ENCODE measurements at places on chromosomes 4 and X. TPM values are rescaled to one million over a fixed set of nuclear protein-coding genes. Genes with fewer than 3 reads are reported as not detected.

DNA sequence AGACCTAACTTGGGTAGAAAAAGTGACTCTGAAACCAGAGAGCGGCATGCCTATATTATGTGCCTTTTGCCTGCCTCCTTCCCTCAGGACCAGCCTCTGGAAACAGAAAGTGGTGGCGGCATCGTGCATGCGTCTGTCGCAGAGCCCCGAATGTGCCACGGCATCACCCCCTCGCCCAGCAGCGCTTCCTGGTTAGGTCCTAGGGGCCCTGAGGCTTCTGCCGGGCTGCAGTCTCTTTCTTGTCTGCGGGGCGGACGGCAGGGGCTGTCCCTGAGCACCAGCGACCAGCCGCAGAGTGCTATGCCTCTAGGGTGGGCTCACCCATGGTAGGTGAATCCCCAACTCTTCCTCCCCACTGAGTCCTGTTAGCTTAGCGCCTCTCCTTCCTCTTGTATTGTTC is 68.7 kb downstream of the VSIG4 start:
- DNase-seq = no peak

GRCh38 chrX:136165406-136165805 is 18.1 kb downstream of the FHL1 start:
- no peak for DNase-seq

- DNase-seq = no peak
Observed at GRCh38 chr4:13957871-13958270, 330.3 kb upstream of the BOD1L1 start.

The ASB5 gene
- not detected for total RNA-seq

The CPLX1 gene
- 3.5 TPM for total RNA-seq

DNA sequence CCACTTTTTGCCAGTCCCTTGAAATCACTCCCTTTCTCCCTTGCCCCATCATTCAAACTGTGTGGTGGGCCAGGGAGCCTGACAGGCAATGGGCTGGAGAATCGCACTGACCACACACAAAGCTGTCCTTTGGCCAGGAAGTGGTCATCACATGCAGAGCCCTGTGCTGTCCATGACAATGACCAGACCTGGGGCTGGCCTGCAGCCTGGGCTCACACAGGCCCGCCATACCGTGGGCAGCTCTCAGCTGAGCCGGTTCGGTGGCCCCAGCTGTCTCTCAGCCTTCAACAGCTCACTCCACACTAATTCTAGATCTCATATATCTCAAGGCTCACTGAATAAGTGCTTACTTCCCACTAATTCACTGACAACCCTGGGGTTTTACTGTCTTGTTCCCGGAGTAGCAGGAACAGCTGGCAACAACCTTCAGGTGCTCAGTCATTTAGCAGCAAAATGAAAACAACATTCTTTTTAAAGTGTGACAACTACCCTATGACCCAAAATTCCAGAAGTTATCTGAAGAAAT is 48.0 kb downstream of the USP46 start:
- no peak for DNase-seq

- DNase-seq = no peak
Observed at GRCh38 chrX:13721819-13722519, 12.5 kb downstream of the TRAPPC2 start.

DNA sequence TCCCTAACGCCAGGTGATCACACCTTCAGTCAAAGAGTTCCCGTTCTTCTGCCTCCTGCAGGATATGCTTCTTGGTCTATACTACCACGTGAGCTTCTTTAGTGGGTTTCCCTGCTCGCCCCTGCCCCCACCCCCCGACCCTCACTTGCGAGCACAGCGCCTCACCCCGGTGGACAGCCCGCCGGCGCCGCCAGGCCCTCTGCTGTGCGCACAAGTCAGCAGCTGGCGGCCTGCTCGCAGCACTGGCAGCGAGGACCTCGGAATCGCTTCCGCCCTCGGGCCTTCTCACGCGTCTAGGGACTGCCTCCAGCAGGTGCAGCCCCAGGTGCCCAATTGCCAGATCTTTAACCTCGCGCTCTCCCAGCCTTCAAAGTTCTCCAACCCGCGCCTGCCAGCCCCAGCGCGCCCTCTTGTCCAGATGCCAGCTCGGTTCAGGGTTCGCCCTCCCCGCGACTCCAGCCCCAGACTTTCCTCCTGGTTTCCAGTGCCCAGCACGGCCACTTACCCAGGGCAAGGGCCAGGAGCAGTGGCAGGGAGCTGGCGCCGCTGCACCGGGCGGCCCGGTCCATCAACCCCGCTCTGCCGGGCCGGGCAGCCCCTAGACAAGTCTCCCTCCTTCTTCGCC is 454 bp downstream of the BTC start:
- DNase-seq = peak; percentile 59

- no peak for DNase-seq
Observed at GRCh38 chr4:119623025-119623424, 5.6 kb downstream of the PDE5A start.

- DNase-seq = peak; percentile 84
Observed at GRCh38 chr4:187478292-187479140, 517.1 kb upstream of the ZFP42 start.

GRCh38 chrX:152528193-152528592 is 77.1 kb upstream of the GABRA3 start:
- DNase-seq = no peak

Measured in MCF 10A (cell line).